ENCODE measurements at places on chromosomes 4 and X.

DNA sequence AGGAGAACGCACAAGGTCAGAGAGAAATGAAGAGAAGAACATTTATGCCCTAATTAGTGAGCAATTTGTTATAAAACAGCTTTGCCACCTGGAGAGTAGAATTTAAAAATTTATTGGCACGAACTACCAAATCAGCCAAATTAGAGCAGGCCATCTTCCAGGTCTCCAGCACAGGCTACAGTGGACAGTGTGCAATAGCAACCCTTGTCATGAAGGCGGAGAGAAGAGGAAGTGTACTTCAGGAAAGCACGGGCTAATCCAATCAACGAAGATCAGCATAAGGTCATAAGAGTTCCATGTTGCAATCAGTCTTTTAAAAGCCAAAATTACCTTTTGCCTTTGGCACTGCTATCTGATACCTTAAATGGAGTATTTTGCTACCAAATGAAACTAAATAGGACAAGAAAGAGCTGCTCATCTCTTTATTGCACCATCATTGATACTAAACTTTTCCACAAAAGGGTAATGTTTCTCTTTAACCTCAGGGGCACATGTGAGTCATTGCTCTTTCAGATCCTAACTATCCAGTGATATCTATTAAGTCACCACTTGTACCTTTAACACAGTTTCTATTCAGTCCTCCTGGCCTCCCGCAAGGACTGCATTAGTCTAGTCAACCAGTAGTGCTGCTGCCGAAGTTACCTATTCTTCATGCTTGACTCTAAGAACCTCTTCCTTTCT lies 19.9 kb downstream of the ANK2 start:
- no peak for DNase-seq

DNA sequence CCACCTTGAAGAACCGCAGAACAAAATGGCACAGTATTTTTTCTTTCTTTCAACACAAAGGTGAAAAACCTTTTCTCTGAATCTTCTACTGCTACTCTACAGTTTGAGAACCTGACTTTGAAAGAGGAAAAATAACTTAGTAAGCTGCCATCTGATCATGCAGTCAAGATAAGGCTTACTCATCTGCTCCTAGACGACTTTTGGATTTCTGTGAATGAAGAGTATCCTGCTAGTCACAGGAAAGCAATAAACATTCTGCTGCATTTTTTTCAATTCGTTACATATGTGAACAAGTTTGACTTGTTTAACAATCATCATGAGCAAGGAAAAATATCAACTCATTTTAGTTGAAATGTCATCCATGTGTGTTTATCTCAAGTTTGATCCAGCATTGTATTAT lies 25.2 kb downstream of the TIGD2 start:
- no peak for DNase-seq

DNA sequence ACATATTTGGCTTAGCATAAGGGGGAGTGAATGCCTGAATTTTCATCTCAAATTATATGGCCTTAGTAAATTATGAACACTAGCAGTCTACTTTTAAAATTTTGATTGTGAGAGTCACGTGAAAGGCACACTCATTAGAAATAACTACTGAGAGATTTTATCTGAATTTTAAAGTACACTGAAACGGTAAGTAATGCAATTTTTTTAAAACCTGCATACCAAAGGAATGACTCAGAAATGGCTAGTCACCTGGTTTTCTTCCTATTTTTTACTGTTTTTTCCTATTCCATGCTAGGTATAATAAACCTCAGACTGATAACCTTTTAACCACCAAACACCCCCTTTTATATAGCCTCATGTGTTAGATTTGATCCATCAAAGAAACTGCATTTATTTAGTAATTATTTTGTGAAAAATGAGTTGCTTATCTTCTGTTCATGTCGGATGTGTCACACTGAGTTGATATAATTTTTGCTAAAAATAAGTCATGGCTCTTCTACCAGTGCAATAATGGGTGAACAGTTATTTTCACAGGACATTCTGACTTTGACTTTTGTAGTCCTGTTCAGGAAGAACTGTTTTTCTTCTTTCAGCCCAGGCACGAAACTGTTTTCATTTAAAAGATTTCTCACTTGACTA lies 40.4 kb downstream of the CPEB2 start:
- DNase-seq, result no peak

GRCh38 chr4:84937381-84937977 lies 29.0 kb downstream of the WDFY3 start:
- no peak for DNase-seq

- DNase-seq, result no peak
Measured at GRCh38 chrX:28609003-28609402, 21.8 kb downstream of the IL1RAPL1 start.

DNA sequence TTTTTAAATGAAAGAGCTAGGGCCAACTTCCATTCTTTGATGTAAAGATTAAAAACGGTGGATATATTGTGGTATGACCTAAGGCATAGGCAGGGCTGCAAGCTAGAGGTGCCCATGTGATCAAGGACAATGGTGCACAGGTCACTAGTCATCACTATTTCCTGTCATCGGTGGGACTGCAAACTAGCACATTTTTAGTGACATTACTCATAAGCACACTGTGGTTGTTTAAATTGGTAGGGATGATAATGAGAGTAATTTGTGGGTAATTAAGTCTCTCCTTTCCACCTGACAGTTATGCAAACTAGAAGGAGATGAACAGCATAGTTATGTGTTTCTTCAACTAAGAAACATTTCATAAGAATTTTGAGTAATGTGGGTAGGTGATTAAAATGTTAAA lies 85.4 kb downstream of the GPRIN3 start:
- DNase-seq, result no peak

DNA sequence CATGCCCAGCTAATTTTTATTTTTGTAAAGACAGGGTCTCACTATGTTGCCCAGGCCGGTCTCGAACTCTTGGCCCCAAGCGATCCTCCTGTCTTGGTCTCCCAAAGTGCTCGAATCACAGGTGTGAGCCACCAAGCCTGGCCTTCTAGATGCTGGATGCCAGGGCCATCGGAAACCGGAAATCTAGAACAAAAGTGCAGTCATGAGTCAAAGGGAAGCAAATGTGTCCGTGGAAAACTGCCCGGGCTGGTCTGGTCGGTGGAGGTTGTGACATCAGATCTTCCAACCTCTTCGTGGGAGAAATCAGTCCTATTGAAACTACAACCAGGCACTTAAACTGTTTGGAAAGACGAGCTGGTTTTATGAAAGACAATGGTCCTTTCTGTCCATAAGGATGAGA lies 92.3 kb upstream of the SHOX start:
- no peak for DNase-seq

- DNase-seq, result no peak
Measured at GRCh38 chr4:79913581-79913980, 159.4 kb downstream of the ANTXR2 start.

- no peak for DNase-seq
Measured at GRCh38 chr4:140312100-140312499, 61.3 kb upstream of the SCOC start.

- no peak for DNase-seq
Measured at GRCh38 chr4:54525602-54526001, 132.2 kb upstream of the KIT start.

GRCh38 chr4:17134100-17134499 lies 235.7 kb upstream of the LDB2 start:
- no peak for DNase-seq

- no peak for DNase-seq
Measured at GRCh38 chr4:150541681-150542080, 40.3 kb upstream of the MAB21L2 start.

DNA sequence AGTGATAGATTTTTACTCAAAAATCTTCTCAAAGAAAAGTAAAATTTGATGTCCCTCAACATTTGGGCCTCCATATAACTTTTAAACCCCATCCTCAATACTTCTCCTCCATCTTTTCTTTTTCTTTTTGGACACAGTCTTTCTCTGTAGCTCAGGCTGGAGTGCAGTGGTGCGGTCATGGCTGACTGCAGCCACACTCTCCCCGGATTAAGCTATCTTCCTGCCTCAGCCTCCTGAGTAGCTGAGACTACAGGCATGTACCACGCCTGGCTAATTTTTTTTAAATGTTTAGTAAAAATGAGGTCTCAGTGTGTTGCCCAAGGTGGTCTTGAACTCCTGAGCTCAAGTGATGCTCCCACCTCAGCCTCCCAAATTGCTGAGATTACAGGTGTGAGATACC lies 33.1 kb downstream of the KDM6A start:
- DNase-seq, result no peak

- DNase-seq, result no peak
Measured at GRCh38 chr4:55014876-55015275, 110.5 kb downstream of the KDR start.

DNA sequence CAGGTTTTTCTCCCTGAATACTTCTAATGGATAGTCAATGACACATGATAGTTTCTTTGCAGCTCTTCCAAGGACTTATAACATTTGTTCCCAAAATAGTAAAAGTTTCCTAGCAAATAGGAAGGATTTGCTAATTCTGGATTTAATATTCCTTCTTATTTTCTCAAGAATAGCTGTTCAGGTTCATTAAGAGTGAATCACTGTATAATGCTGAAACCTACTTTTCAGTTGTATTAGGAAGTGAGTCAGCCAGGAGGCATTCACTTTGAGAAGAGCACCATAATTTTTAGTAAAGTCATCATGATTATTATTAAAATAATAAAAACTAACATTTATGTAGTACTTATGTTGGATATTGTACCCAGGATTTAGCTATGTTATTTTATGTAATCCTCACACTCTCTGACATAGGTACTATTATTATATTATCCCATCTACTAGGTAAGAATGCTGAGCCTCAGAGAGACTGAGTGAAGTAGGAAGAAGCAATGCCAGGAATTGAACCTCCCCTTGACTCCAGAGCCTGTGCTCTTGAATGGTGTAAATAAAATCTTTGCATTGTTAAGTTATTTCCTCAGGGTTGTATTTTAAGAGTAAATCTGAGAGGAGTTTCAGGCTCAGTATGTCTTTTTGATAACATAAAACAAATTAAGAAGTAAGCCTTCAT lies 114.8 kb downstream of the REELD1 start:
- DNase-seq, result no peak

- no peak for DNase-seq
Measured at GRCh38 chrX:13750812-13751211, 16.3 kb downstream of the OFD1 start.

- no peak for DNase-seq
Measured at GRCh38 chrX:18548996-18549395, 122.9 kb downstream of the RS1 start.

- no peak for DNase-seq
Measured at GRCh38 chr4:123419885-123420755, 23.5 kb downstream of the SPRY1 start.

- DNase-seq, result no peak
Measured at GRCh38 chrX:68915778-68916177, 87.0 kb downstream of the EFNB1 start.

- no peak for DNase-seq
Measured at GRCh38 chr4:155234206-155234605, 25.8 kb downstream of the NPY2R start.

GRCh38 chrX:31355206-31355955 lies 283.5 kb upstream of the FTHL17 start:
- DNase-seq, result no peak

GRCh38 chrX:23616361-23616760 lies 50.9 kb upstream of the PRDX4 start:
- no peak for DNase-seq

DNA sequence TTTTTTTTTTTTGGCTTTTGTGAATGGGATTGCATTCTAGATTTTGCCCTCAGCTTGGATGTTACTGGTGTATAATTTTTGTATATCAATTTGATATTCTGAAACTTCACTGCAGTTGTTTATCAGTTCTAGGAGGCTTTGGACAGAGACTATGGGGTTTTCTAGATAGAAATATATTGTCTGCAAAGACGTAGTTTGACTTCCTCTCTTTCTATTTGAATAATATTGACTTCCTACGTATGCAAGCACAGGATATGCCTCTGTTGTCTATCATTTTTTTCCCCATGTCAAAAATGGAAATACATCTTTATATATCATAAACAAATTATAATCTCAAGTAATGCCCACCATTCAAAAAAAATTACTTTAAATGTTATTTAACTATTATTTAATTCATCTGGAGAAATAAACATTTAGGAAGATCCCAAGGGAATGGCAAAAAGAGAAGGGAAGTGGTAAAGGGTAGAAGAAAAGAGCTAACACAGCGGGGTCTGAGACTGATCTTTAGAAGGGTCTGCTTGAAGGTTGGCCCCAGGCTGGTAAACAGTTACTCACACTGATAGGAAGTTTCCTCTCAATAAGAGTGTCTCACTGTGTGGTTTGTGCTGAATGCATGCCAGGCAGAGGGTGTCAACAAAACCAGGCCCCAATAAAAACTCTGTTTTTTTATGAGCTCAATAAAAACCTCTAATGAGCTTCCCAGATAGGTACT lies 35.7 kb downstream of the ZNF518B start:
- DNase-seq, result no peak

DNA sequence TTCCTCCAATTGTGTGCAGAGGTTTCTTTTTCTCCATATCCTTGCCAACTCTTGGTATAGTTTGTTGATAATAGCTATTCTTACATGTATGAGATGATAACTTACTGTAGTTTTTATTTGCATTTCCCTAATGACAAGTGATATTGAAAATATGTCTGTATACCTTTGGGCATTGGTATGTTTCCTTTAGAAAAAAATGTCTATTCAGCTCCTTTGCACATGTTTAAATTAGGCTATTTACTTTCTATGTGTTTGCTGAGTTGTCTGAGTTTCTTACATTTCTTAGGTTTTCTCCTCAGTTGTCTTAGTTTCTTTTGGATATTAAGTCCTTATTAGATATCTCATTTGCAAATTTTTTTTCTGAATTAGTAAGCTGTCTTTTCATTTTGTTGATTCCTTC lies 487.3 kb upstream of the EPHA5 start:
- DNase-seq, result no peak

DNA sequence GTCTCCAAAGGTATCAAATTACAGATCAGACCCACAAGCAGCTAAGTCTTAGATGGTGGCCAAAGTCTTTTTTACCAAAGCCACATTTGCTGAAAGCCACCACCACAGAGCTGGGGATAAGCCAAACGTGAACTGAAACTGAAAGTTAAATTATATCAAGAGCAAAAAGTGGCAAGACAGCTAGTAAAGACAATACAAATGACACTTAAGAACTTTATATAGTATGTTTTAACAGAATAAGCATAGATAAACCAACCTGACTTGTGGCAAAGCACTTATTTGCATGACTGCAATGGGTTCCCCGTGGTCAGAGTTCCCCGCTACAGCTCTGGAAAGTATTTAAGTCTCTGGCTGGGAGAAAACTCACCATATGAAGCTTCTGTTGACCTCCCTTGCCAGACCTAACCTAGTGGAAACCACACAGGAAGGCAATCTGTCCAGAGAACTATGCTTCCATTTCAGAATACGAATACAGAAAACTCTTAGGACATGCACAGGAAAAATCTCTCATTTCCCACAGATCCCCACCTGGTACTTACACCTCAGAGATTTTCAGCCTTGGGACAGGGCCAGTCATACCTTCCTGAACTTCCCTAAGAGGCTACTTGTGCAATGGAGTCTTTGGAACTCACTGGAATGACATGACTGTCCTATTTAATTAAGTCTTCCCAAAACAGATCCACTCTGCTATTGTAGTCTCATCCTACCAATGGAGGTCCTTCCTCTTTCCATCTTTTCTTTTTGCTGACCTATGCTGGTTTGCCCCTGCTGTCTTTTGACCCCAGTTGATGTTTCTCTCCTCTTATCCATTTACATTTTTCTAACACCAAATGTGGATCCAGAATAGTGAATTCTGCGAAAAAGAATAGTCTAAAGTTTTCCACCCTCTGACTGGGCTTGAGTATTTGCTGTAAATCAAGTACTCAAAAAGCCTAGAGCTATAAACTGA lies 225.1 kb downstream of the NR3C2 start:
- no peak for DNase-seq
